ENCODE measurements at places on chromosomes 4 and X.

DNA sequence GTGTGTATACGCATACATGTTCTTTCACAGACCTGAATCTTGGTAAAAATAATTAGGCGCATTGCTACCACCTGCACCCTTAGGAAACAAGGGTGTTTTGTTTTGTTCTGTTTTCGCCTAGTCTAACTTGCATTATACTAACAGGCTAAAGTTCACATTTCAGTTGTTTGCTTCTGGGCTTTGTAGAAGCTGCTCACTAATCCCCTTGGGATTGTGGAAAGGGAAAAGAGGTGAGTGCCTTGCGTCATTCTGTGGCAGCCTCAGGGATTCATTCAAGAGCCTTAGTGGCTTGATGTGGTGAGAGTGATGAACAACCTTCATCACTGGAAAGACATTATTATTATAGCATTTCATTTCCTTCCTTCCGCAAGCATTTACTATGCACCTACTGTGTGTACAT is 331.1 kb downstream of the ADGRL3 start:
- no peak for DNase-seq

DNA sequence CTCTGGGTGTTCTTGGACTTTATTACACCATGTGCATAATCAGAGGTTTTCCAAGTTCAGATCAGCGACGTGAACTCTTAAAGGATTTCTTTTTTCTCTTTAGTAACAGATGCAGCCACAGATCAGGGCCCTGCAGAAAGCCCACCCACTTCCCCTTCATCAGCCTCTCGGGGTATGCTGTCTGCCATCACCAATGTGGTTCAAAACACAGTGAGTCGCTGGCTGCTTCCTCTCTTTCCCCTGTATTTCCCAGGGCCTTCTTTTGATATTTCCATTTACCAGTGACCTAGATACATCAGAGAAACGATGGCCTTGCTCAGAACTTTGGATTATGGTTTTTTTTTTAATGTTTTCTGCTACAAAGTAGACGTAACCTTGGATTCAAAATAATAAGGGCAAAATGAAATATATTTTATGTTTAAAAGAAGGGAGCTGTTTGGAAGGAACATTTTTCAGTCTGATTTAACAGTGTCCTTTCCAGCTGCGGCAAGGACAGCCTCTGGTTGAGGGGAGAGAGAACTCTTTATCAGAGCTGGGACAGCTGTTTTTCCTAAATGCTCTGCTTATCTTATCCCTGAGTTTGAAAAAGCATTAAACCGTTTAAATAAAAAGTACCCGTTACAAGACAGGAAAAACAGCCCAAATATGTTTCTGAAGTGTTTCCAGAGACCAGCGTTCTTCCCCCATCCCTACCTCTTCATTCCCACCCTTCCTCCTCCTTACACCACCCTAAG is 38.2 kb downstream of the FAM114A1 start:
- no peak for DNase-seq

- DNase-seq, result no peak
These were observed 3.9 kb downstream of the MSMO1 start for GRCh38 chr4:165331359-165331758.

DNA sequence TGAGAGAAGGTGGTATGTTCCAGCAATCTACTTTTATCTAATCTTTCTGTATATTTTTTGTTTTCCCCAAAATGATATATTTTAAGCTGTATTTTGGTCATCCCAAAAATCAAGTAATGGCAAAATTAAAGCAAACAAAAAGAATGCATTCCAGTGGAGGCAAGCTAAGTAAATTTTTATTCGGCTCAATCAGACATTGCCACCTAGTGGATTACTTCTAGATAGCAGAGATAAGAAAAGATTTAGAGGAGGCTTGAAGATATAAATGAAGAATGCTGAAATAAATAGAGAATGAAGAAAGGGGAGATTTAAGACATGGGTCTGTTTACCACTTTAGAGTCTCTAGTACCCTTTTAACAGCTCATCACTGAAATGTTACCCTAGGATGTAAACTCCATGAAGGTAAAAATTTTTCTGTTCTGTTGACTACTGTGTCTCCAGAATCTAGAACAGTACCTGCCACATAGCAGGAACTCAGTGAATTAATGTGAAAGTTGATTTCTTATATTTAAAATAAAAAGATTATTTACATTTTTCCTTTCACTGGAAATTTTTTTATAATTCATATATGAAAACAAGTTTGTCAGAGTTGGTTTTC is 110.9 kb upstream of the ANK2 start:
- no peak for DNase-seq

DNA sequence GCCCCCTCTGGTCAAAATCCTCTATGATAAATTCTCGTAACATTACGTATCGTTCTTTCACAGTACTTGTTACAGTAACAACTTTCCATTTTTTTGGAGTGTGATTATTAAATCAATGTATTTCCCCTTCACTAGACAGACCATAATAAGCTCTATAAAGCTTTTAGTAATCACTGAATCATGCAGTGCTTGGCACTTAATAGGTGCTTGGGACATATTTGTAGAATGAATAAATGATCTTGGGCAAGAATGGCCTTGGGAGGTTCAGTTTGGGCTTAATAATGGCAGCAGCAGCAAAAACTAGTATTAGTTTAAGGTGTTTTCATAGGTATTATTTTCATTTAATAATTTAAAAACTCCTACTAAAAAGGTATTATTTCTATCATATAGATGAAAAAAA is 33.4 kb upstream of the SFRP2 start:
- DNase-seq, result no peak

DNA sequence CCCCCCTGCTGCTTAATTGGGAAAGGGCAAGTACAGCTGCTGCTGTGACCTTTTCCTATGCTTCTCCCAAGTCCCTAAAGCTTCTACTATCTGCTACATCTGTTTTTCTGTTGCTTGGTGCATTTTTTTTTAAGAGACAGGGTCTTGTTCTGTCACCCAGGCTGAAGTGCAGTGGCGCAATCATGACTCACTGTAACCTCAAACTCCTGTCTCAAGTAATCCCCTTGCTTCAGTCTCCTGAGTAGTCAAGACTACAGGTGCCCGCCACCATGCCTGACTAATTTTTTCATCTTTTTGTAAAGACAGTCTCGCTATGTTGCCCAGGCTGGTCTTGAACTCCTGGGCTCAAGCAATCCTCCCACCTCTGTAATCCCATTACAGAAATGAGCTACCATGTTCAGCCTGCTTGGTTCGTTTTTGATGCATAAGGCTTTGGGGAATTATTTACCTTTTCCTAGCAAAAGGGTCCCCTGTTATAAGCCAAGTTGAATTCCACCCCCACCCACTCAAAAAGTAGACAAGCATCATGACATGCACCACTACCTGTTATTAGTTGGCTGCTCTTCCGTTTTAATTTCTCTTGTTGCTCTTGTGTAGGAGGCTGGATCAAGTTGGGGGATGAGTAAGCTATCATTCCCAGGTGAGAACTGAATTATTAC is 39.6 kb downstream of the DGKK start:
- no peak for DNase-seq

GRCh38 chrX:9324676-9325075 is 140.2 kb upstream of the TBL1X start:
- DNase-seq, result no peak

DNA sequence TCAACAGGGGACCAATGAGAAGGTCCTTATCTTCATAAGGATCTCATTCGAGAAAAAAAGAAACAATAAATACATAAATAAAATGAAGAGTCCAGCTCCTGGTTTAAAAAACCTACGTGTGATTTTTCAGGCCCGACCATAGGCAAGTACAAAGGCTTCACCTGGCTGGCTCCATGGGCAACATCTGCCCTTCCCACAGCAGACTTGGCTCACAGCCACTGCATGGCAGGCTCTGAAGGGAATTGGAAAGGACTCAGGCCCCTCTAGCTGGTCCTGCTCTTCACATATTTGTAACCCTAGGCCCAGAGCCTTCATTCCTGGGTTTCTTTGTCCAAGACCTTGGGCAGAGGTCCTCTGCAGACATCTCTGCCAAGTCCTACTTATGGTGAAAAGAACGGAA is 228.1 kb downstream of the QDPR start:
- DNase-seq, result no peak

- no peak for DNase-seq
These were observed 14.3 kb downstream of the FAM47B start for GRCh38 chrX:34956916-34957315.

DNA sequence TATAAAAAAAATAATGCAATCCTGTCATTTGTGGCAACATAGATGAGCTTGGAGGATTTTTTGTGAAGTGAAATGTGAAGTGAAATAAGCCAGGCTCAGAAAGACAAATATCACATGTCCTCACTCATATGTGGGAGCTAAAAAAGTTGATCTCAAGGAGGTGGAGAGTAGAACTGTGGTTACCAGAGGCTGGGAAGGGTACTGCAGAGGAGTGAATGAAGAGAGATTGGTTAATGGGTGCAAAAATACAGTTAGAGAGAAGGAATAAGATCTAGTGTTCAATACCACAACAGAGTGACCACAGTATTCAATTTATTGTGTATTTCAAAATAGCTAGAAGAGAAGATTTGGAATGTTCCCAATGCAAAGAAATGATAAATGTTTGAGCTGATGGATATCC is 13.4 kb upstream of the ZCCHC18 start:
- no peak for DNase-seq

GRCh38 chrX:85573801-85574200 is 194.3 kb upstream of the POF1B start:
- no peak for DNase-seq

DNA sequence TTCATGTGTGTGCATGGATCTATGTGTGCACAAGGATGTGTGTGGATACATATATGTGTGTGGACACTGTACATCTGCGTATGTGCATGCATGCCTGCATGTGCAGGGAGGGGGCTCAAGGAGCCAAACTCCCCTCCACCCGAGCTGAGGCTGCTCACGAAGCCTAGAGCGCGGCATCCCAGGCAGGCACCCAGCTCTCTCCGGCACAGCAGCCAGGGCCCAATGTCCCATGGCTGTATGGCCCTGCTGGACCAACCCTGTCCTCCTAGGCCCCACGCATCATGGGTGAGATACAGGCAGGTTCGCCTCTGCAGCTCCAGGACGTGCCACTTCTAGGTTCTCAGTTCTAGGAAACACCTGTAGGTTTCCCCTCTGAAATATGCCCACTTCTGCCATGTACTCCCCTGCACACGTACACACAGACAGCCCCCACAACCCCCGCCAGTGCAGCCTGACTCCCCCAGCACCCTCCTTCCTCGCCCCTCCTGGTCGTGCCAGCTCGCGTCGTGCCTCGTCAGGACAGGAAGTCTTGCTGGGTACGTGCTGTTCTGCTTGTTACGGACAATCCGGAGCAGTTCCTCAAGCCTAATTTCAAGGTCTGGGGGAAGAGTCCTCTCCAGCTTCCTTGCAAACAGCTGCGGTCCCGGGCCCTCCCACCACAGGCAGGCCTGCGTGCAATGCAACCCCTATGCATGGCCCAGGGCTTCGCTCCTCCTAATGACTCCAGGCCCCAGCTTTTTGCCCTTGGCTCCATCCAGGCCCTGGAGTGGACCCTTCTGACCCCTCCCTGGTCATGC is 3.2 kb upstream of the ADRA2C start:
- DNase-seq, result no peak

GRCh38 chr4:159158985-159159384 is 56.1 kb downstream of the RAPGEF2 start:
- DNase-seq, result no peak
